ENCODE measurements at places on chromosomes 2 and 18.

DNA sequence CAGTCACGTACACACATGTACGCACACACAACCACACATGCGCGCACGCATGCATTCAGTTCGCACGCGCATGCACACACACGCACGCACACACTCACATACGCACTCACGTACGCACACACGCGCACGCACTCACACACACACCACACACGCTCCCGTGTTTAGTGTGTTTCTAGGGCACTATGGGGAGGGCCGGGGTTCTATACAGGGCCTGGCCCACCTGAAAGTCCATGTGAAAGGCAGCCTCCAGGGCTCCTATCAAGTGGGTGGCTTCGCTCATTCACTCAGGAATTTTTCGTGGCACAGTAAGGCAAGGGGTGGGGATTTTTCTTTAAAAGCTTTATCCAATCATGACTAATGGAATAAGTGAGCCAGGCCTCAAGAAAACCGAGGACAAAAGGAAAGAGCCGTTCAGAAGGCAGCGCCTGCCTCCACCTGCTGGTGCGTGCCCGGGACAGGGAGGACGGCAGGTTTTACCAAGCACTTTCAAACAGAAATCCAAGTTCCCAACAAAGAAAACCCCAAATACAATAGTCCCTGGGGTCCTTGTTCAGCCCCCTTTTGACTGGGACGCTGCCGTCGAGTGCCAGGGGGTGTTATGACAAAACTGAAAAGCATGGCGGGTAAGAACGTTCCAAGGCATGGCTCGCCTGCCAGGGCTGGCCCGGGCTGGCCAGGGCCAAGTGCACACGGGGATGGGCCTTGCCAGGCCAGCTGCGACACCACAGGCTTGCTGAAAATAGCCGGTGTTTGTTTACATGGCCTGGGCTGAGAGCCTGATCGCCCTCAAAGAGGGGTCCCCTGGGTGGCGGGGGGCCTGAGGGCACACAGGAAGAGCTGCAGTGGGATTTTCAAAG is 110.0 kb downstream of the HDAC4 start:
- H3K4me1 ChIP-seq = peaks cover 34% of the 10 kb centered on the region
- H3K36me3 ChIP-seq = no peaks in the 10 kb centered on the region
- no peak overlapping the region for H3K4me3 ChIP-seq
- no peak overlapping the region for H3K27ac ChIP-seq
- no peaks in the 10 kb centered on the region for H3K27me3 ChIP-seq

- H3K27ac ChIP-seq = no peak overlapping the region
- no peak for DNase-seq
- no peak overlapping the region for H3K4me3 ChIP-seq
- peaks cover 4% of the 10 kb centered on the region for H3K4me1 ChIP-seq
- no peaks in the 10 kb centered on the region for H3K36me3 ChIP-seq
Observed at GRCh38 chr18:32919799-32920198, 147.0 kb upstream of the KLHL14 start.

DNA sequence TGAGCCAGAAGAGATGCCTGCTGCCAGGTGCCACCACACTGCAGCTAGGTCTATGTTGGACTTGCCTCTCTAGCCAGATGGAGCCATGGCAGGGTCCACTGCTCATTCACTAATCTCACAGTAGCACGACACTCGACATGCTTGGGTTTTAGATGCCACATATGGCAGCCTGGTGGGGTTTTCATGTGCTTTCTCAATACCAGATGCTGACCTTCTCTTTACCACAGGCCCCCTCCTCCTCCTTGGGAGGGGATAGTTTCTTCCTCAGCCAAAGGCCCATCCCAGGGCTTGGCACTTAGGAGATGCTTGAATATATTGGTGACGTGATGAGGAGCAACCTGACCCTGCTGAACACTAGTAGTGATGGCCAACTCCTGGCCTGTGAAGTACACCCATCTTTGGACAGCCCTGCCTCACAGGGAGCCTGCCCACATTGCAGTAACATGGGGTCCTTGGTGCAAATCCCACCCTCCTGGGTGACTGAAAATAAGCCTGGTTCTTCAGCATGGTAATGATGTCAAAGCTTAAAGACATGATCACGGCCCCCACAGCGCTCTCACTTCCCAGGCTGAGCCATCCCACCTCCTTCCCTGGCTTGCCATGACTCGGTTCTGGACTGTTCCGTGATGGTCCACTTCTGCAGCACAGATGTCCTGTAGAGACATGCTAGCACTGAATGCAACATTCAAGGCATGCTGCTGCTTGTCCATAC is 227.5 kb downstream of the SH3RF3 start:
- H3K4me3 ChIP-seq = no peak overlapping the region
- peaks cover 40% of the 10 kb centered on the region for H3K36me3 ChIP-seq
- H3K27ac ChIP-seq = peak overlapping the region; percentile 31
- DNase-seq = peak; percentile 42
- no peaks in the 10 kb centered on the region for H3K27me3 ChIP-seq
- peaks cover 31% of the 10 kb centered on the region for H3K4me1 ChIP-seq

DNA sequence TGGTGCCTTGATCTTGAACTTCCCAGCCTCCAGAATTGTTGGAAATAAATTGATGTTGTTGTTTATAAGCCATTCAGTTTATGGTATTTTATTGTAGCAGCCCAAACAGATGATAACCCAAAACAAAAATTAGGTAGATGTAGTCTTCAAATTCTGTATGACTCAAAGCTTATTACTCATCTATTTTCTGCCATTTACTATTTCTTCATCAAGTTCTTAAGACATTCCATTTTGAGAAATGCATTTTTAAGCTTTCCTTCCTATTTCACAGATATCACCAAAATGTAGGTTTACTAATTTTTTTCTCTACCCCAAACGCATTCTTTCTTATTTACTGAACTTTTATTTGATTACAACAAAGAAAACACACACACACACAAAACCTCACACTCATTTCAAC is 148.2 kb downstream of the RND3 start:
- H3K4me1 ChIP-seq = no peaks in the 10 kb centered on the region
- no peaks in the 10 kb centered on the region for H3K27me3 ChIP-seq
- H3K4me3 ChIP-seq = no peak overlapping the region

GRCh38 chr2:45984896-45985473 is 312.2 kb upstream of the EPAS1 start:
- H3K27ac ChIP-seq = no peak overlapping the region
- peak; percentile 27 for DNase-seq
- H3K27me3 ChIP-seq = no peaks in the 10 kb centered on the region
- H3K4me1 ChIP-seq = no peaks in the 10 kb centered on the region

DNA sequence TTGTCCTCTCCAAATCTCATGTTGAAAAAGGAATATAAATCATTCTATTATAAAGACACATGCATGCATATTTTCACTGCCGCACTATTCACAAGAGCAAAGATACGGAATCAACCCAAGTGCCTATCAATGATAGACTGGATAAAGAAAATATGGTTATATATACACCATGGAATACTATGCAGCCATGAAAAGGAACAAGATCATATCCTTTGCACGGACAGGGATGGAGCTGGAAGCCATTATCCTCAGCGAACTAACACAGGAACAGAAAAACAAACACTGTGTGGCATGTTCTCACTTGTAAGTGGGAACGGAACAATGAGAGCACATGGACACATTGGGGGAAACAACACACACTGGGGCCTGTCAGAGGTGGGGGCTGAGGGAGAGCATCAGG is 28.1 kb upstream of the PARD3B start:
- no peak overlapping the region for H3K27ac ChIP-seq
- H3K4me1 ChIP-seq = peaks cover 5% of the 10 kb centered on the region
- H3K27me3 ChIP-seq = no peaks in the 10 kb centered on the region
- H3K36me3 ChIP-seq = no peaks in the 10 kb centered on the region
- DNase-seq = no peak

- DNase-seq = no peak
- H3K27me3 ChIP-seq = peaks cover 42% of the 10 kb centered on the region
- H3K36me3 ChIP-seq = no peaks in the 10 kb centered on the region
- H3K27ac ChIP-seq = no peak overlapping the region
- H3K4me3 ChIP-seq = no peak overlapping the region
- no peaks in the 10 kb centered on the region for H3K4me1 ChIP-seq
Observed at GRCh38 chr2:118058951-118059350, 29.3 kb upstream of the INSIG2 start.

DNA sequence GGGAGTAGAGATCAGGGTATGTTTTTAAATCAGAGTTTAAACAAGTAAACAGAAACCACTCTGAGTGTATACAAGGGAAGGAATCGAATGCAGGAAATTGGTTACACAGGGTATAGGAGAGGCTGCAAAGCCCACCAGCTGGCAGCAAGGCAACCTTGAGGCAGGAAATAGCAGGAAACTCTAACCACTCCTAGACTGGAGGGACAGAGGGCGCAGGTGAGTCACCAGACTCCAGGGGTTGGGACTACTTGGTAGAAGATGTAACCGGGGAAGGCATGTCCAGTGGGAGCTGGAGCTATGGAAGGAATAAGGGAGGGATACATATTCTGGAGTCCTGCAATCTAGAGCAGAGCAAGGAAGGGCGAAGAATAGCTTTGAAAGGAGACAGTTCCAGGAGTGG is 152.3 kb downstream of the MEIS1 start:
- H3K27me3 ChIP-seq = peaks cover 10% of the 10 kb centered on the region
- no peak for DNase-seq
- no peaks in the 10 kb centered on the region for H3K36me3 ChIP-seq

DNA sequence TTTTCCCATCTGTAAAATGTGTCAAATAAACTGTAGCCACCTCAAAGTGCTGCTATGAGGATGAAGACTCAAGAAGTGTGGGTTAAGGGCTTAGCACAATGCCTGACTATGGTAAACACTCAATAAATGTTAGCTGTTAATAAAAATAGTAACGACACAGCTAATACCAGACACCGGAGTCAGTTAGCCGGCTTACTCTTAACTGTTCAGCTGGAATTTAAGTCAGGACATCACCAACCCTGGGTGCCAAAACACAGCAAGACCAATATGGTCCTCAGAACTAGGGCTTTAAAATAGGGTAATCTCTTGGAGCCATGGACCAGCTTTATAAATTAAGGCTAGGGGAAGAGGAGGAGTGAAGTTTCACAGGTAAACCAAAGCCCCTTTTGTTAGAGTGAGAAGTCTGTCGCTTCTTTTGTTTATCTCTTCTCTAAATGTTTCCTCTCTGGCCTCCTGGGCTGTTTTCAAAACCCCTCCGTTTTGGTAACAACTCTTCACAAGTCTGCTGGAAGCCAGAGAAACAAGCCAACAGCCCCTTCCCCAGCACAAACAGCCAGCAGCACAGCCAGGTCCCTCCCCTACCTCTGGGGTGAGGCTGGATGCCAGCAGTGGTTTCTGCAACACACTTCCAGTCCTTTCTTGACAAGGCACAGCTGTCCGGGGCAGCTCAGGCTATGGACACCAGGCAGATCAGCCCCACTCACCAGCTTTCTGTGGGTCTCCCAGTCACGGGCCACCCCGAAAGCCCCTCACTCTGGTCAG is 13.8 kb upstream of the FZD7 start:
- peaks cover 7% of the 10 kb centered on the region for H3K4me1 ChIP-seq
- no peak overlapping the region for H3K4me3 ChIP-seq
- H3K27ac ChIP-seq = no peak overlapping the region
- no peaks in the 10 kb centered on the region for H3K36me3 ChIP-seq

Measured in osteocyte (in vitro differentiated cells).